ENCODE measurements at places on chromosomes 6 and 20.

GRCh38 chr6:112183271-112183671 lies 71.1 kb downstream of the LAMA4 start:
- DNase-seq = no peak

DNA sequence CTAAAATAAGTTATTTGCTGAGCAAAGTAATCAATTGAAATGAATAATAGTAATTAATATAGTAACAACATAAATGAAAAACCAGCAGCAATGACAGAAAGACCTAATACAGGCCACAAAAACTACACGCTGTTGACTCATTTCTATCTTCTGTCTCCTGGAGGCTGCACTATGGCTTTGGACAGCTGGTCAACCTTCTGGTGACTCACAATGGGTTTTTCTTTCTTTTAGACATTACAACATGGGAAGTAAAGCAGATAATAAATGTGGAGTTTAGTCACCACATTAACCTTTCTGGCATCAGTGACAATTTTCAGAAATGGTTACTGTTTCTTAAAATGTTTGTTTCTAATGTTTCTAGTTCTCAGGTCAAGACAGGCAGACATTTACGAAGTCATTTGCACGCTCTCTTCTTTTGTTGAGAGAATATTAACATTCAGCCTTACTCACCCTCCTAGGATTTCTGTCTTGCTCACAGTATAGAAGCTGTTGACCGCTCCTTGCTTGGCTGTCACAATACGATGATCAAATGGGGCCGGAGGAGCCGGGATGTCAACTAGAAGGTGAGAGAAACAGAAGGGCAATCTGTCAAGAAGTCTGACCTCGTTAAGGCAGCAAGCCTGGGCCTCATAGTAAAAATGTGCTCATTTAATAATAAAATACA lies 62.2 kb downstream of the MYLK4 start:
- no peak for DNase-seq

DNA sequence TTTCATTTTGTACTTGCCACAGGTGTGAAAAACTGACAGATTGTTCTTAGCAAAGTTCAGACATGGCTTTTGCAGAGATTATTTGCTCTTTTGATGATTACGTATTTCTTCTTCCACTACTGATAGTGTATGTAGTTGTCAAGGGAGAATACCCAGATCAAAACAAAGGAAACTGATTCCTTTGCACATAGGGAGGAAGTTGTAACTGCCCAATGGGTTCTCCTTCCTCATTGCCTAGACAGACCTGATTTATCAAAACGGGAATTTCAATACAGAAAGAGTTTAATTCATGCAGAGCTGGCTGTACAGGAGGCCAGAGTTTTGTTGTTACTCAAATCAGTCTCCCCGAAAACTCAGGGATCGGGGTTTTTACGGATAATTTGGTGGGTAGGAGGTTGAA lies 214.7 kb downstream of the BCAS1 start:
- DNase-seq = no peak

DNA sequence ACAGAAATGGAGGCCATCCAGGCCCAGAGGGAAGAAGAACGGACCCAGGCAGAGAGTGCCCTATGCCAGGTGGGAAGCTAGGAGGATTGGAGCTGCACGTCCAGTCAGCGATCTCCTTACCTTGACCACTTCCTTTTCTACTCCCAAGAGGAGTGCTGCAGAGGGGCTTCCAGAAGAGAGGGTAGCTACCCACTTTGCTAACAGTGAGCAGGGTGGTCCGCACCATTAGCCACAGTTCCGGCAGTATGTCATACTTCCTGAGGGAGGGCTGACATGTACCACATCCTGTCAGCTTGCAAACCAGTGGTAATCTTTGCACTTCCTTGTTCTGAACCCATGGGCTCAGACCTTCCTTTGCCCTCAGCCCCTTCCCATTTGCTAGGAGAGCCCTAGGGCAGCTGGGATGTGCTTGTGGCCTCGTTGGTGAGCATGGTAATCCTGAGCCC lies 35.4 kb downstream of the CEP250 start:
- peak; percentile 72 for DNase-seq

DNA sequence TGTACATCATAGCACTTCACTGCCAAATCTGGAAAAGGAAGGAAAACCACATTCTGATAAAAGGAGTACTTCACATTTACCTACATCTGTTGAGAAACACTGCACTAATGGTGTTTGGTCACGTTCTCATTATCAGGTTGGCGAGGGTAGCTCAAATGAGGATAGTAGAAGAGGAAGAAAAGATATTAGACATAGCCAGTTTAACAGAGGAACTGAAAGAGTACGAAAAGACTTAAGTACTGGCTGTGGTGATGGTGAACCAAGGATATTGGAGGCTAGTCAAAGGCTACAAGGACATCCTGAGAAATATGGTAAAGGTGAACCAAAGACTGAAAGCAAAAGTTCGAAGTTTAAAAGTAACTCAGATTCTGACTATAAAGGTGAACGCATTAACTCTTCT lies 32.0 kb upstream of the GJA10 start:
- no peak for DNase-seq

GRCh38 chr6:114281496-114281895 lies 61.3 kb downstream of the HS3ST5 start:
- DNase-seq = no peak

DNA sequence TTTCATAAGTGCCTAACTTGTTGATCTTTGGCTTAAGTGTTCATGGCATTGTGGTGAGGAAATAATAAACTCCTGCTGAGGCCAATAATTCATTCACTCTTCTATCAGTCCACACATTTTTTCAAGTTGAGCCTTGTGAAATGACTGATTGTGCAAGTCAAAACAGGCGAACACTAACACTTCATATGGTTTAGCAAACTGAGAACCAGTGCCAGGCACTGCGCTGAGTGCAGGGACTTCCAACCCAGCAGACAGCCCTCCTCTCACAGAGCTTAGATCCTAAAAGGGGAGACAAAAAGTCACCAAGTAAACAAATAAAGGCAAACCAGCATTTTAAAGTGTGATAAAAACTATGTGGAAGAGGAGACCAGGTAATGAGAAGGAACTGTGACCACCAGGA lies 435.0 kb downstream of the PTPRT start:
- no peak for DNase-seq

DNA sequence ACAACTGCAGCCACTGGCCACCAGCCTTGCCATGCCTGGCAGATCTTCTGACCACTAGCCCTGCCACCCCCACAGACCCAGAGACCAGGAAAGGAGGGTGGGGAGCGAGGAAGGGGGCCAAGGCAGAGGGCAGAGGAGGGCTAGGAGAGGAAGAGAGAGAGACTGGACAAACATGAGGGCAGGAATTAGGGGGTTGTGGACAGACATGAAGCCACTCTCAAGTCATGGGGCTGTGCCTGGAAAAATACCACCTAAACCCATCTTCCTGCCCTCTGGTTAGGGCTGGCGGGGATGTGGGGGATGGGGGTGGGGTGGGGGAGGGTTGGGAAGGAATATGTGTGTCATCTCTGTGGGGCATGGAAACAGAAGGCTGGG lies 1.4 kb upstream of the SLC29A1 start:
- DNase-seq = no peak

DNA sequence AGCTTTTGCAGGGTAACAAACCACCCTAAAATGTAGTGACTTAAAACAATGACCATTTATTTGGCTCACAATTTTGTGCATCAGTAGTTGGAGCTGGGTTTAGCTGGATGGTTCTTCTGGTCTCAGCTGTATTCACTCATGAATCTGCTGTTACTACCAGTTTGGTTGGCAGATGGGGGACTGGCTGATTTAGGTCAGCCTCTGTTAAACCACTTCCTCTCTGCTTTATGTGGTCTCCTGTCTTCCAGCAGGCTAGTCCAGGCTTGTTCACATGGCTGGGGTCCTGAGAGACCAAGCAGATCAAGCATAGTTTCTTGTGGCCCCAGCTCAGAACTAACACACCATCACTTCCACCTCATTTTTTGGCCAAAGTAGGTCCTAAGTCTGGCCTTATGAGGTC lies 67.2 kb upstream of the LAMP5 start:
- no peak for DNase-seq

DNA sequence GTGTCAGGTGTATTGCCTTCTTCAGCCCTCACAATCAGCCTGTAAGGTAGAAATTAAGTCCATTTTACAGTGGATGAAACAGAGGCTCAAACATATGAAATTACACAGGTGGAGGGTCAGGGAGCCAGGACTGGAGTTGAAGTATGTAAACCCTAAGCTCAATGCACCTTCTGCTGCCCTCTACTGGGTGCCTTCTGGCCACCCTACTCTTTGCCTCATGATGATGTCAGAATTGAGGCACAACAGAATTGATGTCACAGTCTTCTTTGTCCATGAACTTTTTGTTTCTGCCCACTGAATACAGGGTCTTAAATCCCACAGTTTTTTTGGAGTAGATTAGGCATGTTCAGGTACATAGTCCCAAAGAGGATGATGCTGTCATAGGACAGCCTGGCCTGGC lies 400.8 kb upstream of the CHD6 start:
- no peak for DNase-seq

DNA sequence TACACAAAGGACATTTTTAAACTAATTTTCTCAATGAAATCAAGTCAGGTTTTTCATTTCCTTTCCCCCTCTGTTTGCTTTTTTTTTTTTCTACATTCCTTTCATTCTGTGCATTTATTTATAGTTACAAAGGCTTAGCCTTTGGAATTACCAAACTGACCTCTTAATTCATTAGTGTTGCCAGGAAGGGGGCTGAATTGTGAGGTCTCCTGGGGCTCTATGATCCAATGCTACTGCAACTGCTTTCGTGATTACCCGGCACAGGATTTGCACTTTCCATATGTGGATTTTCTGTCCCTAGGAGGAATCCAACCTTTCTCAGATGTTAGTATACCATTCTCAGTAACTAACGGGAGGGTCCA lies 35.3 kb downstream of the NEDD9 start:
- no peak for DNase-seq

DNA sequence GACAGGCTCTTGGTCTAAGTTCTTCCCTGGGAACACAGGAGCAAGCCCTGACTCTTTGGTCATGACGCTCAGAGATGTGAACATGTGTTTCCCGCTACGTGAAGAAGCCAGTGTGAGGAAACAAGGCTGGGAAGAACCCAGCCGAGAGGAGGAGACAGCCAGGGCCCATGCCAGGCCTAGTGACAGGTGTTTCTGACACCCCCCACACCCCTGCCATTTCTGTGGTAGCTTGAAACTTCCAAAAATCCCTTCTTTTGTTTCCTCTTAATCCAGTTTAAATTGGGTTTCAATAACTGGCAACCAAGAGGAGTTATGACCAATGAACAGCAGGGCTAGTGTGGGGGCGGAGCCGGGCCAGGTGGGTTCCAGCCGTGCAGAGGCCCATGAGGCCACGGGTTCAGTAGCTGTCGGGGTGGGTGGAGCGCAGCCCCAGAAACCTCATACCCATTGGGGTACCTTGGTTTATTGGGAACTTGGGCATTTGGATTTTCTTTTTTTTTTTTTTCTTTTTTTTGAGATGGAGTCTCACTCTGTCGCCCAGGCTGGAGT lies 33.5 kb downstream of the WRNIP1 start:
- no peak for DNase-seq

- no peak for DNase-seq
These were observed 525 bp upstream of the MAK start for GRCh38 chr6:10838794-10839333.

GRCh38 chr6:131844243-131844841 lies 36.5 kb downstream of the ENPP1 start:
- no peak for DNase-seq

GRCh38 chr6:33251395-33252012 lies 20.2 kb downstream of the VPS52 start:
- DNase-seq = no peak

GRCh38 chr6:125421836-125422235 lies 120.1 kb upstream of the HDDC2 start:
- DNase-seq = no peak

All from stimulated activated naive CD4-positive, alpha-beta T cell (primary cell).